ENCODE measurements at places on chromosomes 3 and 15. TPM values are rescaled to one million over a fixed set of nuclear protein-coding genes. Genes with fewer than 3 reads are reported as not detected.

Gene HRH1
- 0.04 TPM for total RNA-seq

Gene PLSCR2
- total RNA-seq = not detected

Gene SGO1
- total RNA-seq = 22.7 TPM

Gene FOXB1
- total RNA-seq = 0.76 TPM

DNA sequence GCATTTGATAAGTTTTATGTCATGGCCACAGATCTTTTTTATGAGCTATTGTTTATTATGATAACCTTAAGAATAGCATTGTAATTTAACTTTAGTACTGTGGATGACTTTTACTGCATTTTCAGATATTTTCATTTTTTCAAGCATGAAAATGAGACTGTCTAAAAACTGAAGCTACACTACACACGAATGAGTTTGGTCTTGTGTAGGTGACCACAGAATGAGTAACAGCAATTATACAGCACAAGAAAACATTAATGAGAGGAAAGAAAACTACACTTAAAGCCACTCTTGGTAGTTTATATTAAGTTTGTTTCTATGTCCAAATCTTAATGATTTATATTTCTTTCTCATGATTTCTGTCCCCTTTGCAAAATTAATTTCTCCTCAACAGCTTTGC is 809.2 kb downstream of the NAALADL2 start:
- DNase-seq = no peak

GRCh38 chr3:157705258-157705657 is 202.0 kb upstream of the VEPH1 start:
- DNase-seq = no peak

DNA sequence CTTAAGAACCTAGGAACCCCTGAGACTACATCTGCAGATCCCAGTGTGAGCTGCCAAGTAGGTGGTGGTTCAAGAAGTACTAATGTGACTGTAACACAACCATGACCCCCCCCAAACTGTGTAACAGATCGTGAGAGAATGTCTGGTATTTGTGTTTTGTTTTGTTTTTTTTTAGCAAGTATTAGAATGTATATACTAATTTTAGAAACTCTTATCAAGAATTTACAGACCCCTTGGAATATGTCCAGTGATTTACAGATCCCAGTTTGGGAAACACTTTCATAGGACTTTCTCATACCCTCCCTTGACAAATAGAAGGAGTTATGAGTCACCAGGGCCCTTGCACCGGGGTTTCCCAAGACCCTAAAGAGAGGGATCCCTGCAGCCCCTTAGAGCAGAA is 79.8 kb downstream of the SEMA5B start:
- no peak for DNase-seq

- no peak for DNase-seq
These were observed 12.3 kb upstream of the USP8 start for GRCh38 chr15:50411870-50412269.

DNA sequence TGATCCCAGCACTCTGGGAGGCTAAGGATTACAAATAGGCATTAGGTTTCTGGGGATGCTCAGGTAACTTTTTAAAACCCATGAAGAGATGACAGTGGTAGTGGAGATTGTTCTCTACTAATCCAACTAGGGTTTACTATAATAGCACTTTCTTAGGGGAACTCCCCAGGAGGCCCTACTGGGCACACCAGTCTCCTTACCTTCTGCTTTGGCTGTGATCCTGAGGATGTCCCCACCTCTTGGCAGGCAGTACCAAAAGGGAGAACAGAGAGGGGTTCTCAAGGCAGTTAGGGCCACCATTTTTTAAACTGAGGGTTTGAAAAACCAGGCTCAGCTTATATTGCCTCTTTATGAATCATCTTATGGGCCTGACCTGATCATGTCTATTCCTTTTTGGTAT is 15.0 kb upstream of the FBXL22 start:
- DNase-seq = no peak

DNA sequence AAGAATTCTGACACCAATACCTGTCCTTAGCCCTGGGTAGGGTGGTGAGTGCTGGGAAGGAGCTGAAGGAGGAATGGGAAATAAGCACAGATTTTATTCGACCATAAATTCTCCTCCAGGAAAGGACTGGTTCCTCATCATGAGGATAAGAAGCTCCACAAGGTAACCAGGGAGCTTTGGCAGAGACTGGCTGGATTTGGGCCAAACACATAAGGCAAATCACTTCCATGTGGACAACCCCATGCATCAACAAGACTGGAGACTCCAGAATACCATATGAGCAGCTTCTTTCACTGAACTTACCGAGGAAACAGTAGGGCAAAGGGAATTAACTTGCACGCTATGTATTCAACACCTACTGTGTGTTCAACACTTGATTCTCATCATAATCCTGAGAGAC is 312.5 kb downstream of the NTRK3 start:
- no peak for DNase-seq

- DNase-seq = no peak
These were observed 86.3 kb downstream of the P3H2 start for GRCh38 chr3:190034446-190034845.

- no peak for DNase-seq
These were observed 37.2 kb downstream of the ABHD5 start for GRCh38 chr3:43727930-43728329.

All from SJCRH30 (cell line).